NCI-H226 (cell line): ENCODE measurements at places on chromosomes 12 and 14.

GRCh38 chr12:92732216-92732615, 29.4 kb downstream of the PLEKHG7 start:
- DNase-seq, result no peak

GRCh38 chr12:49417558-49417957, 50.3 kb downstream of the SPATS2 start:
- DNase-seq, result no peak

DNA sequence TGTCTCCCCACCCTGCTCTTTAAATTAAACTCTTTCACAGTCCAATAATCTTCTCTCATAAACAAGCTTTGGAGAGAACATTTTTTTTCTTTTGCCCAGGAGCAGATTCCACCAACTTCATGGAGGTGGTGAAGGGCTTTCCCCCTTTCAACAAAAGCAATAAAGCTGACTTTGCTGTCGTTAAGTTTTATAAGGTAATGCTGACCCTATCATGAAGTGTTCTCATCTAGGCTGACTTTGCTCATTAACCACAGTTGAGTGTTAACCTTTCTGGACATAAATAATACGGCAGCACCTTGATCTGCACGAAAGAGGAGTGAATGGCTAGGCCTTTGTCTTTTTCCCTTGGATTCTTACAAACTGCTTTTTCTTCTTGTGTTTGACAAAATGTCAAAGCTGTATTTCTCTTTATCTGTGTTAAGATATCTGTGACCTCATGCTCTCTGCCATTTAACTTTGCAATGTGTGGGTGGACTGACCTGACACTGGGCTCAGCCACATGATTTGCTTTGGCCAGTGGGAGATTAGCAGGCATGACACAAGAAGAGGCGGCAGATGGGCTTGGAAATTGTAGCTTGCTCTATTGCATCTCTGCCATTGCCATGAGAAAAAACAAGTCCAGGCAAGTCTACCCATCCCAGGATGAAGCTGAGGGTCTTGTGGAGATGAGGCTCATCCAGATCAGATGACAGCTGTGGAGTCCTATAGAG, 470.9 kb upstream of the CCDC196 start:
- no peak for DNase-seq

DNA sequence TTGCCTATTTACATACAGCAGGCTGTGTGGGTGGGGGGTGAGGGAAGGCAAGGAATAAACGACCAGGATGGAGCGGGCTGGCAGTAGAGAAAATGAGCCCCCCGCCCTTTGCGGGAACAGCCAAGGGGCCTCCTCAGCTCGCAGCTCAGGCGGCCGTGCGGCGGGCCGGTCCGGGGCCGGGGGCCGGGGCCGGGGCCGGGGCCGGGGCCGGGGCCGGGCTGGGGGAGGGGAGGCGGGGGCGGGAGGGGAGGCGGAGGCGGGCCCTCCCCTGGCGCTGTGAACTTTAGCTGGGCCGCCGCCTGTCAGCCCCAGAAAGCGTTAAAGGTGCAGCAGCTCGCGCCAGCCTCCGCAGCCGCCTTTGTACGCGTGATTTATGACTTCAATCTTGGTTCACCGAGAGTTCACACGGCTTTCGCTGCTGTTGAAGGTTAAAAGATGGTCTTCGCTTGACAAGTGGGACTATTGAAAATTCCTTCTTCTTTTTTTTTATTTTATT, 28.8 kb downstream of the HOXC4 start:
- peak; percentile 11 for DNase-seq

GRCh38 chr14:95255487-95255886, 64.2 kb downstream of the CLMN start:
- peak; percentile 74 for DNase-seq
